Jurkat, Clone E6-1 (cell line): ENCODE measurements at places on chromosomes 5 and 9.

DNA sequence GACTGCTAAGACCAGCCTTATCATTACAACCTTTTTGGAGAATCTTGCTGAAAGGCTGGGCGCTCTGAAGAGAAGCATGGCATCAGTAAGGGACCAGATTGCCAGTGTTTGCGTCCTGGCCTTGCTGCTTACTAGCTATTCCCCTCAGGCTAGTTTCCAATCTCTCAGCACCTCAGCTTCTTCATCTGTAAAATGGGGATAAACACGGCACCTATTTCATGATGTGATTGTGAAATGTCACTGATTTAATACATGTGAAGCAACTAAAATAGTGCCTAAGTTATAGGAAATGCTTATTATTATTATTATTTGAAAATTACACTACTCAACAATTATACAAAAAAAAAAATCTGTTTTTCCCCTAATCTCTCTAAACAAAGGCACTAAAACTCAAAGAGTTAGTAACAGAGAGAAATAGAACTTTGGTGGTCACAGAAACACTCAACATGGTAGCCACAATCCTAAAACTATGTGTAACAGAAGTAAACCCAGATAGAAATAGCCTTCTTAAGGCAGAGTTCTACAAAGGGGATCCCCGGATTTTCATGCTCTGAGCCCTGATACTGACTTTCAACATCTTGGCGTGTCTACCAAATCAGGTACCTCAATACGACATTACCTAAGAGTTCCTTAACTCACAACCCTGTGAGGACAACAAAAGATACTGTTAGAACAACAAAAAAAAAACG lies 62.0 kb downstream of the ENC1 start:
- no peak for DNase-seq

DNA sequence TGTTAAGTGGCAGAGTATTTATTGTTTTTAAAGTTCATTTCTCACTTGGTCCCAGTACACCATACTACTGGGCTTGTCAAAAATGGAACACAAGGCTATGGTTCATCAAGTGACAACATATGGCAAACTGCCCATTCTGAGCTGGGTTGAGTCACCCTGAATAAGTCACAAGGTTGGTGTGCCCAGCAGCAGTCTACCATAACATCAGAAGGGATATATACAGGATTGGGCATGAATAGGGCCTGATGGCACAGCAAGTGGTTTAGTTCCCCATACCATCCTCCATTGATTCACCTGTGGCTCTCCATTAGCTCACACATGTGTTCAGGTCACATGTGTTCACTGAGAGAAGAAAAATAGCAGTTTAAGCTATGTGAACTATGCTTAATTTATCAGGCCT lies 249.8 kb upstream of the PRDM9 start:
- DNase-seq = no peak

GRCh38 chr9:135968083-135968476 lies 6.9 kb upstream of the UBAC1 start:
- no peak for DNase-seq

- DNase-seq = no peak
Observed at GRCh38 chr9:131982671-131983239, 96.9 kb downstream of the MED27 start.

DNA sequence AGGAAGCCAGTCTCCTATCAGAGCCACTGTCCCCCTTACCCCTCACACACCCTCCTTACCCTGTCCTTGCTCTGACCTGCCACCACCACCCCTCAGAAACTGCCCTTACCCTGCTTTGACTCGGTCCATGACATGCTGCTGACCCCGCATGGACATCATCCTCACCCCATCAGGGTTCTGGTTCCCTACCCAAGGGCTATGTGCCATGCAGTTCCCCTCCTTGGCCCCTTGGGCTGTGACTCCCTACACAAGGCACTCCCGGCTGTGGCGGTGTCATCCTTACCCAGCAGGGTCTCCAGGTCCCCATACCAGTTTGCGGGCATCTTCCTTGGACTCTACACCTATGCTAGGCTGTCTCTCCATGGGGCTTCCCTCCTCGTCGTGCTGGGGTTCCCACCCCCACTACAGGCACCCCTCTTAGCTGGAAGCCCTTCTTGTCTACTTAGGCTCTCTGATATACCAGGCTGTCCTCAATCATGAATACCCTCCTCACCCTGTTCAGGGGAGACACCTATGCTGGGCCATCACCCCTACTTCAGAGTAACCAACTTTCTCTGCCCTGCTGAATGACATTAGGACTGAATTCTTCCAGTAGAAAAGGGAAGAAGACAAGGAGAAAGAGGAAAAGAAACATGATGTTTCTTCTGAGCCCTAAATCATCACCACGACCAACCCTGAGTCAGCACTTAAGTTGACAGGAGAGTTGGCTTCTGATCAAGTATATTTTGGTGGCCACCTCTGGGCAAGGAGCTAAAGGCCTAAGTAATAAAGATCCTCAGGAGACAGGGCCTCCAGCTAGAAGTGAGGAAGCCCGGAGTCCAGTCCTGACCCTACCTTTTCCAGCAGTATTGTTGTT lies 115.2 kb downstream of the GCNT1 start:
- no peak for DNase-seq

GRCh38 chr9:35510754-35511428 lies 21.0 kb downstream of the RUSC2 start:
- DNase-seq = no peak

- DNase-seq = no peak
Observed at GRCh38 chr5:115132465-115132864, 37.2 kb downstream of the TRIM36 start.

DNA sequence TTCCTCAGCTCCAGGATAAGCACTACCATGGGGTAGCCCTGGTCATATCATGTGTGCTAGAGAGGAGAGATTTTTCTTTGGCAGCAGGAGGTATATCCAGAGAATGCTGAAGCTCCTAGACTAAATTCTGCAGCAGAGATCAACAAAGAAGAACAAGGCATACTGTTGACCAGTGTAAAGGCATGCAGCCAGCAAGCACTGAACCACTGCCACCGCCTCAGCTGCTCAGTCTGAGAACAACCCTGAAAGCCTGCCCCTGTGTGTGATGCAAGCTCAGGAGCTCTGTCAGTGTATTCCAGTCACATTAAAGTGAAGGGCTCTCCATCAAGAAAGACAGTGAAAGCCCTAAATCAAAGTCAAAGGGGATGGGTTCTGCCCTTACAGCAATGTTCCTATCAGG lies 439.5 kb upstream of the CD180 start:
- no peak for DNase-seq

DNA sequence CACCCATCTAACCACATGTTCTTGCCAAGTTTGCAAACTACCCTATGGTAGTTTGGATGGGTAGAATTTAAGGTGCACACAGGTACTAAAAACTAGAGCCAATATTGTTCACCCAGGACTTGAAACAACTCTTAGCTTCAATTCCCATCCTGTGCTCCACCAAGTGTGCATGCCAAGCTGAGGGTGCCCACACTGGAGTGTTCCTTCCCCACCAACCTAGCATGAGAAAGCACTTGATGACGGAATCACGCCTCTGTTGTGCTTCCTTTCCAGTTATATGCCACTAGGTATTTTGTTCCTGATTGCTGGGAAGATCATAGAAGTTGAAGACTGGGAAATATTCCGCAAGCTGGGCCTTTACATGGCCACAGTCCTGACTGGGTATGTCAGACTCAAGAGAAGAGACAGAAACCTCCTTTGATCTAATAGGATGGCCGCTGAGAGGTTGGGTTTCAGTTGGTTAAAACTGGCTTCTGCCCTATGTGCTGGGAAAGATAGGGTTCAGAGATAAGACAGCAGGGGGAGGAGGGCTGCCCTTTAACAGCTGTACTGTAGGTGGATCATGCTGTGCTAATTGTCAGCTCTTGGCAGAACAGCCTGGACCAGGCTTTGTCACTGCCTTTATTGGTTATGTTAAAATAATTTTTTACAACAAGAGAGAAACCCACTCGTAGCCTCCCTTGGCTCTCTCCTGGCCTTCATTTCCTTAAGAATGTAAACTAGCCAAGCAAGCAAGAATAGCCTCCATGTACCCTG lies 83.5 kb downstream of the SLC1A1 start:
- DNase-seq = no peak

GRCh38 chr5:88405783-88406182 lies 137.1 kb upstream of the TMEM161B start:
- no peak for DNase-seq

GRCh38 chr5:134183481-134183880 lies 6.7 kb upstream of the SKP1 start:
- DNase-seq = no peak

DNA sequence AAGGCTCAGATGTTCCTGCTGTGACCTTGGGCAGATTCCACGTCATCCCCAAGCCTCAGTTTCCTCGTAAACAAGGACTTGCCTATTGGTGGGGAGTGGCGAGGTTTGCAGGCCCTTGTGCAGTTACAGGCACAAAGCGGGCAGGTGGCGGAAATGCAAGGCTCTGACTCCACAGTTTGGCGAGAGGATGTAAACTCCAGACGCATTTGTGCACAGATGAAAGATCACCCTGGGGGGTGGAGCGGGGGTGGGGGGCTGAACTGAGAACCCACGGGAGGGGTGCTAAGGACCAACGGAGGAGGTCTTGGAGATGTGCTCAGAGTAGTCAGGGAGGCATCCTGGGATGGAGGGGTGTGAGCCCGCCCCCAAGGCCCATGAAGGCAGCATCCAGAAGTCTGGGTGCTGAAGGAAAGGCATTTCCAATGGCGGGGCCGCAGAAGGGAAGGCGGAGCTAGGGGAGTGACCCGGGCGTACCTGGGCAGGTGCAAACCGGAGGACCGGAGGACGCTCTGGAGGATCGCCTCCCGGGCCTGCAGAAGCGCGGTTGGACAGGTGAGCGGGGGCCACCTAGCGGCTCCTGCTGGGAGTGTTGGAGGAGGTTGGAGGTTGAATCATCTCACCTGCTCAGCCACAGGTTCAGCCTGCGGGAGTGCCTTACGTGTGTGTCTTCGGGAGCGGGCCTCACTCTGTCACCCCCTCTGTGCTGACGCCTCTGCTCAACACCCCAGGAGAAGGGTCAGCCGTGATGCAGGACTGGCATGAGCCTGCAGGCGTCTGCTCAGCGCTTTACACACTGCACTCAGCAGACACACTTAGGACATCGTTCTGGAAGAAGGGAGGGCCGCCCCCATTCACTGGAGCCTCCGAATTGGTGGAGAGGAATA lies 1.9 kb upstream of the FIBCD1 start:
- peak; percentile 29 for DNase-seq

DNA sequence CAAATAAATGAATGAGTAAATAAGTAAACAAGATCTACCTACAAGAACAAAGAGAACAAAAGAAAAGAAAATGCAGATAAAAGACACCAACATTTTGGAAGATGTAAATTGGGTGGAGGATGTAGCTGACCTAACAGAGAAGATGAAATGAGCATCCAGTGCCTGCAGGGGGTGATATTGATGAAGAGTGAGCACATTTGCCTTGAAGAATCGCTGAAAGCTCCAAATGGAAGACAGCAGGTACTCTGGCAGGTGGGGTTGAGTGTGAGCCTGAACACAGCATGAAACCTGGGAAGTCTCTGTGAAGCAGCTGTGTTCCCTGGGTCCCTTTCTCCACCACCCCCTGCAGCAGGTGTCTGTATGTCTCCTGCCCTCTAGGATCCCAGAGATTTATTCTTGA lies 125.6 kb downstream of the NXNL2 start:
- peak; percentile 48 for DNase-seq

GRCh38 chr5:1489754-1490153 lies 34.0 kb downstream of the LPCAT1 start:
- DNase-seq = no peak

DNA sequence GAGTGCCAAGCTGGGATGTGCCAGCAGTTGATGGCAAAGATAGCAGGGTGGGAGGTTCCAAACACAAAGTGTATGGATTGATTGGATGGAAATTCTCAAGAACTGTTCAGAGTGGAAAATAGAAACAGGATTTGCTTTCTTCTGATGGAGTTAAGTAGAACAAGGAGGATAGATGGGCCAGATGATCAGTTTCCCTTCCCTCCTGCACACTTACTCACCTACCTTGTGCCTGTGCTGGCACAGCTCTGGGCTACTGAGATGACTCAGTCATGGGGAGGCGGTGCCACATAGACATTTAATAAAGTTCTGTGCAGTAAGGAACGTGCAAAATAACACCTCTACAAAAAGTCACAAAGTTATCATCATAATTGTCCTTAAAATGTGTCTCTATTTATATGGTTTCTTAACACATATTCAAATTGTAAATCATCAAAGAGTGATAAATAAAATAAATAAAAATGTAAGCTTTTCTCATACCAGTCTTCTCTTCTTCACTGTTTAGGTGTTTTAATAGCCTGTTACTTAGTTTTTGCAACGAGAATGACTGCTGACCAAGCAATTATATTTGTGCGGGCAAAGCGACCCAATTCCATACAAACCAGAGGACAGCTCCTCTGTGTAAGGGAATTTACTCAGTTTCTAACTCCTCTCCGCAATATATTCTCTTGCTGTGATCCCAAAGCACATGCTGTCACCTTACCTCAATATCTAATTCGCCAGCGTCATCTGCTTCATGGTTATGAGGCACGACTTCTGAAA lies 12.7 kb downstream of the PTPDC1 start:
- no peak for DNase-seq

- peak; percentile 57 for DNase-seq
Observed at GRCh38 chr5:1374030-1374678, 29.3 kb upstream of the CLPTM1L start.

GRCh38 chr5:78811866-78812265 lies 163.3 kb upstream of the LHFPL2 start:
- no peak for DNase-seq

DNA sequence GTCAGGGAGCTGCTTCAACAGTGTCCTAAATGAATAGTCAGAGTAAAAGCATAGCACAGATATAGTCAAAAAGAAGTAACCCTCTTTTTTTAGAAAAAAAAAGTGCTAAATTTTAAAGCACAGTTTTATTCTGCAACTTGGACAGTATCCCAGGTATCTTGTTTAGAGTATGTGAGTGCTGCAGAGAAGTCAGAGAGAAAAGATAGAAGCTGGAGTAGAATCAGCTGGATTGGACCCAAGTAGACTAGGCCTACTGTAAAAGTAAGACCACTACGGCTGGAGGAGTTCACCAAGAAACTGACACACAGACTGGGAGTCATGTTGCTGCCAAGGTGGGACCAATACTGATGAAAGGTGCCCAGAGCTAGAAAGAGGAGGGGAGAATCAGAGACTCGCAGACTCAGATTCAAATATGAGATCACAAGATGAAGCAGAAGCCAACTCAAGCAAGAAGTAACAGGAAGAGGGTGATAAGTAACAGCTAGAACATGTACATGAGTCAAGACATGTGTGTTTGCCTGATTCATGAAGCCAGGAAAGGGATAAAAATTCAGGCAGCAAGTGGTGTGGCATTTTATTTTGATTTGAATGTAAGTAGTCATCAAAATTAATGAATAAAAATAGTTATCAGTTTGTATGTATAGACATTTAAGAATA lies 25.6 kb upstream of the TUSC1 start:
- DNase-seq = no peak

DNA sequence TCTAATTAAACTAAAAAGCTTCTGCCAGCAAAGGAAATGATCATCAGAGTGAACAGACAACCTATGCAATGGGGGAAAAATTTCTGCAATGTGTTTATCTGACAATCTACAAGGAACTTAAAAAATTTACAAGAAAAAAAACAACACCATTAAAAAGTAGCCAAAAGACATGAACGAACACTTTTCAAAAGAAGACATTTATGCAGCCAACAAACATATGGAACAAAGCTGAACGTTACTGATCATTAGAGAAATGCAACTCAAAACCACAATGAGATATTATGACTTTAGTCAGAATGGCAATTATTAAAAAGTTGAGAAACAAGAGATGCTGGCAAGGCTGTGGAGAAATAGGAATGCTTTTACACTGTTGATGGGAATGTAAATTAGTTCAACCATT lies 530.4 kb upstream of the DAB2 start:
- no peak for DNase-seq
